ENCODE measurements at places on chromosomes 6 and 20.
A peak's percentile ranks its signal among the peaks of the same experiment; 100 is the strongest.

DNA sequence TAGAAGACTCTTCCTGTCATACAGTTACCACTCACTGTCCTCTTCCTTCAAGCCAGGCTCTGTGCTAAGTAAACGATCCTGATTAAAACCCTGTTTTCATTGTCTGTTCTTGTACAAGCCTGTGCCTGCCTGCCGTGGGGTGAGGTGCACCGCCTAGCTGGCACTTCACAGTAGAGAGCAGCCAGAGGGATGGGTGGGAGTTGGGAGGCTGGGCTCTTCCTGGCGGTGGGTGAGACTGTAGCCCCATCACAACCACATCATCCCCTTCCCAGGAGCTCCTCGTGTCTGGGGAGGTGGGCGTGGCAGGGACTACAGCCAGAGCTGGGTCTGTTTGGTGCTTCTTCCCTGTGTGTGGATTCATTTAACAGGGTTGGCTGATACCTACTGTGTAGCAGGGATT lies 382.0 kb downstream of the TAF4 start:
- no peak for DNase-seq

DNA sequence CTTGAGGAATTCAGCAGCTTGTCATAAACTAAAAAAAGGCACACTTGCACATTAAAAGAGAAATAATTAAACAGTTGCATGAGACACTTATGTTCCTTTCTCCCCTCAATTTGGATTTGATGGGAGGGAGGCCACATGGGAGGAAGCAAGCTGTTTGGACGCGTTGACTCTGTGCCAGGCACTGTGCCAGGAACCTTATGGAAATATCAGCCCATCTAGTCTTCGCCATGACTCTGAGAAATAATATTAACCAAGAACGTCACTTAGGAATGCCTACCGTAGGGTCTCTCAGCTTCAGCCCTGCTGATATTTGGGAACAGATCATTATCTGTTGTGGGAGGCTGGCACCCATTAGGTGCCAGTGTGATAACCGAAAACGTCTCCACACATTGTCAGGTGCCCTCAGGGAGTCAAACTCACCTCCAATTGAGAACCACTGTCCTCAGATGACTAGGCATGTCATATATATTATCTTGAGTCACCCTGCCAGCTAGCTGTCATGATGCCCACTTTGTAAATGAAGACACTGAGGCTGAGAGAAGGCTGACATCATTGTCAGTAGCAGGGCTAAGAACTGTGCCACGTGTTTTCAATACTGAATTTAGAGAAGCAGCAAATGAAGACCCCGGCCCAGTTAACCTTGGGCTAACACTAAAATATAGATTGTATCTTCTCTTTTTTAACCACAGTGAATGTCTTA lies 36.1 kb downstream of the EYA2 start:
- DNase-seq, result no peak

DNA sequence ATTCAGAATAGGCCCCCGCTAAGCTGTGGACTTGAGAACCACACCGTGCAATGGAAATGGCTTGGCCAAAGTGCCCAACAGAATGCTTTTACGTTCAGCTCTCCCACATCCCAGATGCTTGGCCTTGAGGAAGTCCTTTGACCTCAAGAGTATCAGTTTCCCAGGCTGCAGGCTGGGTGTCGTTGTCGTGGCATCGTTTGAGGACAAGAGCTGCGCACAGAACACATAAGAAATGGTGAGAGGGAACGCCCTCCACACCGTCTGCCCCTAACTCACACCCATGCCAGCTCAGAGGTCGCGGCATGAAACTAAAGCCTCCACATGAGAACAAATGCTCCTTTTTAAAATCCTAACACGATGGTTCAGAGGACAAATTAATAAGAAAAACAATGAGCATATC lies 37.0 kb downstream of the NFATC2 start:
- DNase-seq, result no peak

GRCh38 chr6:70051197-70052124 lies 185.1 kb downstream of the COL19A1 start:
- no peak for DNase-seq

- DNase-seq, result no peak
Observed at GRCh38 chr20:37736132-37736531, 42.3 kb downstream of the CTNNBL1 start.

DNA sequence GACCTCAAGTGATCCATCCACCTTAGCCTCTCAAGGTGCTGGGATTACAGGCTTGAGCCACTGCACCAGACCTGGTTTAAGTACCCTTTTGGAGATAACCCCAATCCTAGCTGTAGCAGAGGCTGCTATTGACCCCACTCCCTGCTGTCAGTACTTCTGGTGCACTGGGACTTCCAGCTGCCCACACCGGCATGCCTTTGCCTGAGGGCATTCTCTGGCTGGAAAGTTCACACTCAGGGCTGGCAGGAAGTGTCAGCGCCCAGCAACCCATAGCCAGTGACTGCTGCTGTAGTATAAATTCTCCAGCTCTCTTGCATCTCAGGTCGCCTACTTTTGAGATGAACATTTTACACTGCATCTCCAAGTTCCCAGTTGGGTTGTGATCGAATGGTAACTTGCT lies 75.3 kb downstream of the UTRN start:
- DNase-seq, result no peak

- no peak for DNase-seq
Observed at GRCh38 chr6:41367061-41367460, 31.7 kb downstream of the NCR2 start.

- DNase-seq, result no peak
Observed at GRCh38 chr6:2496291-2496690, 250.9 kb upstream of the GMDS start.

DNA sequence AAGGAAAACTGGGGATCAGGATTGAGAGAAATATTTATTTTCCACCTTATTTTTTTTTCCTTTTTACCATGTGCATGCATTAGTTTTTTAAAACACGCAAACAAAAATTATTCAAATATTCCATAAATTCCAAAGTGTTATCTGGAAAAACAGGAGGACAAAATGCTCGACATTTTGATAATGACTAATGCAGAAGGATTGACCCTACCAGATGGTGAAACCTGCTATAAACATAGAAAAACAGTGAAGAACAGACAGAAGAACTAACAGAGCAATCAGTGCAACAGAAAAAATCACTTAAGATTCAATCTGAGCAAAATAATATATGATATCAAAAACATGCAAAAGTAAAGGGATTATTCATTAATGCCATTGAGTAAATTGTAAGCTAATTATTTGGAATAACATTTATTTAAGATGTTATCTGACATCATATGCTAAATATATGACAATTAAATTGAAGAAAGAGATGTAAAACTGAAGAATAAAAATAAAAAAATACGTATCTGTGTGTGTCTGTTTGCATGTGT lies 218.4 kb downstream of the LMBRD1 start:
- DNase-seq, result no peak

DNA sequence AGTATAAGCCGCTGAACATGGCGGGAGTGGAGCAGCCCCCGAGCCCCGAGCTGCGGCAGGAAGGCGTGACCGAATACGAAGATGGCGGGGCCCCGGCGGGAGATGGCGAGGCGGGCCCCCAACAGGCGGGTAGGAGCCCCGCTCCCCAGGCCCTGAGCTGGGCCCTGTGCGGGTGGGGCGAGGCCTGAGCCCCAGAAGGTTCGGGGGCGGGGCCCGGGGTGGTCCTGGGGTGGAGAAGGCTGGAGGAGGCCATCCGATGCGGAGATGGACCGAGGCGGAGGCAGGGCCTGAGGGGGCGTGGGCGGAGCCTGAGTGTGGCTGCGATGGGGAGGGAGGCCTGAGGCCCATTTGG lies 7.1 kb downstream of the L3MBTL1 start:
- DNase-seq, result no peak

DNA sequence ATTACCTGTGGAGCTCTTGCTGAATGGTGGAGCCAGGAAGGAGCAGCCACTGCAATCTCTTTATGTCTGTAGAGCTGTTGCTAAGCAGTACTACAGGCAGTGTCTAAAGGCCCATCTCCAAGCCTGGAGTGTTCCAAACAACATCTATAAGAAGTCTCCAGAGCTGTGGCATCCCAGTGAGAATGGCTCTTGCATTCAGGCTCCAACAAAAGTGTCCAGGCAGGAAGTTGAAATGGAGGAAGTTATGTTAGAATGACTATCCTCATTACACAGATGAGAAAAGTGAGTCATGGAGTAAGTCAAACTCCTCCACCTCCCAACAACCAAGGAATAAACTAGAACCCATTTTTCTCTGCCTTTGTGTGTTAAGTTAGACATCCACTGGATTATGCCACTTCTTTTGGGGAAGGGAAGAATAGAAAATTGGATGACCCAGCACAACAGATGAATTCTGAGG lies 288.5 kb upstream of the STXBP5 start:
- peak; percentile 38 for DNase-seq

DNA sequence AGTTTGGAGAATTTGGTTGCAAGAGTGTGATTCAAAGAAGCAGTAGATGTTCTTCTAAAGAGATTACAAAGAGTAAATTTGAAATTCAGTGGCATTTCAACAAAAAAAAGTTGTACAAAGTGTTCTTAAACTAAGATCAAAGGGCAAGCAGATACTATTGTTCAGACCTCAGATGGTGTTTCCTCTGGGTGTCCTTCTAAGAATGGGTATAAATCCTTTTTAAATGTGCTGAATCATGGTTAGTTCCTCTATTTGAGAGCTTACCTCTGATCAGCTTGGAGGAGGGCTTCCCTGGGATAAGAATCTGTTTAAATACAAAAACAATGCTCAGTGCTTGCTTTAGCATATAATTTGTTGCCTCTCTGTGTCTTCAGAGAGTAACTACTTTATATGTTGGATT lies 6.3 kb downstream of the BMP6 start:
- no peak for DNase-seq

Data from ACHN (cell line).